ENCODE measurements at places on chromosomes 13 and 19.
A peak's percentile ranks its signal among the peaks of the same experiment; 100 is the strongest.

DNA sequence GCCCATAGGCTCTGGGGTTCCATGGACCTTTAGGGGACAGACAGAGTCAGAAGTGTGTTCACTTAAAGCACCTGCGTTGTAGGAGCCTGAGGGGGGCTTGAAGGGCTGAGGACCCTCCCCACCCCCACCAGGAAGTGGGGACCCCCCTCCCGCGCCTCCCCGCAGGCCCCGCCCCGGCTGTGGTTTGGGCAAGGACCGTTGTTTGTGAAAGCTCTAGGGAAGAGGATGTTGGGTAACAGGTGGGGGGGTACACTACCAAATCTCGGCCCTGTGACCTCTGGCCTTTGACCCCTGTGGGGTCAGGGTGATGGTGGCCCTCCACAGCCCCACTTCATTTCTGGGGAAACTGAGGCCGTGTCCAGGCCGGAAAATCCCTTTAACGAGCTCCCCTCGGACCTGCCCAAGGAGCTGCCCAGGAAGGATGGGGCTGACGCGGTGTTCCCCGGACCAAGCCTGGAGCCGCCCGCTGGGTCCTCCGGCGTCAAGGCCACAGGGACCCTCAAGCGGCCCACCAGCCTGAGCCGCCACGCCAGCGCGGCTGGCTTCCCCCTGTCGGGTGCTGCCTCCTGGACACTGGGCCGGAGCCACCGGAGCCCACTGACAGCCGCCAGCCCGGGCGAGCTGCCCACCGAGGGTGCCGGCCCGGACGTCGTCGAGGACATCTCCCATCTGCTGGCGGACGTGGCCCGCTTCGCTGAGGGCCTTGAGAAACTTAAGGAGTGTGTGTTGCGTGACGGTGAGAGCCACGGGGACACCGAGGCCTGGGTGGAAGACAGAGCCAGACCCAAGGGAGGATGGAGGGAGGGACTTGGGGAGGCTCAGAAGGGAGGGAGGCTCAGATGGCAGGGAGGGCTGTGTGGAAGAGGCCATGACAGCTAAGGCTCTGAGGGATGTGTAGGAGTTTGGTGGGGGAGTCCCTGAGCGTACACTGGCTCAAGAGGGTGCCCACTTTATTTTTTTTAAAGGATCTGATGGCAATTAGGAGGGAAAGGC lies 1.3 kb downstream of the ARHGAP45 start:
- no peak for DNase-seq

DNA sequence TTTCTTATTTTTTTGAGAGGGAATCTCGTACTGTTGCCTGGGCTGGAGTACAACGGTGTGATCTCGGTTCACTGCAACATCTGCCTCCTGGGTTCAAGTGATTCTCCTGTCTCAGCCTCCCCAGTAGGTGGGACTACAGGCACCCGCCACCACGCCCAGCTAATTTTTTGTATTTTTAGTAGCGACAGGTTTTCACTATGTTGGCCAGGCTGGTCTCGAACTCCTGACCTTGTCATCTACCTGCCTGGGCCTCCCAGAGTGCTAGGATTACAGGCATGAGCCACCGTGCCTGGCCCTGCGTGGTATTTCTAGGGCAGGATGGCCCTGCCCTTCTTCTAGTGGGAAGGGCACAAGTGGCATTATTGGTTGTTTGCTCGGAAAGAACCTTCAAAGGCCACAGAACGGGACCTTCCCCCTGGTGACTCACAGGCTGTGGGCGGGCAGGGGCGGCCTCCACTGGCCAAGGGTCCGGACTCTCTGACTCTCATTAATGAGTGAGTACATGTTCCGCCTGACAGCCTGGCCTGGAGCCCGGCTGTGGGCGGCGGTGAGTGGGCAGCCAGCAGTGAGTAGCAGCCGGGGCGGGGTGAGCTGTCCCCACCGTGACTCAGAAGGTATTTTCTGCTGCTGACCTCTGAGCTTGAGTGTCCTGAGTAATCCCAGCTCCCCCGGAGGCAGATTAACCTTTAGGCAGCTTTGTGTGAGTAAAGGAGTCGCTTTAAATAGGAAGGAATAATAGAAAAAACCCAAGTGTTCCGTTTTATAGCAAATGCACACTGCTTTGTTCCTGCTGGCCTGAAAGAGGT lies 5.1 kb downstream of the DOT1L start:
- peak; percentile 92 for DNase-seq

DNA sequence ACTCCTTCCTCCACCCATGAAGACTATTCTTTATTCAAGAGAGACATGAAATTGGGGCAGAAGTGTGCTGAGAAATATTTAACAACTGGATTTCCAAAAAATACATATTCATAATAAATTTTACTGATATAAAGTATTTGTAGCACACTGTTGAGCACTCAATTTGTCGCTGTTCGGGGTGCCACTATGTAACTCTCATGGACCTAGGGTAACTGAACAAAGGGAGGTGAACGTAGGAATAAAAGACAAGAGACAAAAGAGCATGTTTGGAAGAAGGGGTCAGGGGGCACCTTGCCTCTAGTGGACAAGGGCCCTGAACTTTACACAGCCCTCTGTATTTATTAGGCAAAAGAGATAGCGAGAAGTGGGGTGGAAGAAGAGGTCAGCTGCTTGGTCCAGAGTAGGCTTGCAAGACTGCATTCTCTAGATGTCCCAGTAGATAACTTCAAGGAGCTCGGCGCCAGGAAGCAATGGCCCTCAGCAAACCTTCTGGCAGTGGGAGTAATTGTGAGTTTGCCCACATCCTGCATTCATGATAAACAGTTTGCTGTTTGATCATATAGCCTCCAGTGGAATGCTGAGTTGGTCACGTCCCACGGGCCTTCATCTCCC lies 4.5 kb upstream of the ZNF175 start:
- DNase-seq, result no peak

DNA sequence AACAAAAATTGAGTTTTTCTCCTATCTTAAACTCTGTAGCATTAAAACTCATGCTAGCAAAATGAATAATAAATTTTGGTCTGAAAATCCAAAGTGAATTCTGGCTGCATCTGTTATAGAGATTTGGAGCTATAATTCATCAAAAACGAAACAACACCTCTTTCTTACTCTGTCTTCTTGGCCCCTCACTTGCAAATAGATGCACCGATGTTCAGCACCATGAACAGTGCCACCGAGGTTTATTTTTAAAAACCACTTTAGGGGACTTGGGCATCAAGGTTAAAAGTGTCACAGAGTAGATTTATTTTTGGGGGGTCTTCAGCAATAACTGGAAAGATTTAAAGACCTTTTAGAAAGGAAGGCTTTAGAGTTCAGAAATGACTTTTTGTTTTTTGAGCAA lies 26.1 kb upstream of the EID2 start:
- no peak for DNase-seq

DNA sequence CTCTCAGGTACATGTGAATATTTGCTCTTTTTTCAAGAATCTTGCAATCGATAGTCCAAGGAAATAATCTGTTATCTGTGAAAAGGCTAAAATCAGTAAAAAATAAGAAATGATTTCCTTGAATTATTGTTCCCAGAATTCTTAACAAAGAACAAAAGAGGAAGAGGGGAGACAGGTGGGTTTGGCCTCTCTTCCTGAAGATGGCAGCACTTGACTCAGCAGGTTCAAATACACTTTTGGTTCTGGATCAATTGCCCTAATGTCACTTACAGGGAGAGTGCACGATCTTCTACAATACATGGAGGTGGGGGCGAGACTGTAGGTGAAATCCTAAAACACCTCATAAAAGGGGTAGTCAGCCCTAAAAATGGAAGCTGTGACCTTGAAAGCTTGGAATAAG lies 358.7 kb downstream of the IRS2 start:
- no peak for DNase-seq

DNA sequence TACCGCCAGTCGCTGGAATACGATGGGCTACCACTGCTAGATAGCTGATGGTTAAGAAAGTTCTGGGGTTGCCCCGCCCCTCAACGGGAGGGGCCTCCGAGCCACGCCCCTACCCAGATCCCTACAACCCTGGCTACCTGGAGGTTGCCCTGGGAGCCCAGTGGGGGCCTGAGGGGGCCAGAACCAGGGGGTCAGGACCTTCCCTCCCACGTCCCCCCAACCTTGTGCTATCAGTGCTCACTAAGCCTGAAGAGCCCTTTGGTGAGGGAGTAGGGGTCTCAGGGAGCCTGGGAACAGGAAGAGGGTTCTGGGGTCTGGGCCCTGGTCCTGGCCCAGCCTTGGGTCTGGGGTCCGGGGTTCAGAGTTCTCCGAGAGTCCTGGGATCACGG lies 8.9 kb downstream of the OCEL1 start:
- DNase-seq, result no peak

DNA sequence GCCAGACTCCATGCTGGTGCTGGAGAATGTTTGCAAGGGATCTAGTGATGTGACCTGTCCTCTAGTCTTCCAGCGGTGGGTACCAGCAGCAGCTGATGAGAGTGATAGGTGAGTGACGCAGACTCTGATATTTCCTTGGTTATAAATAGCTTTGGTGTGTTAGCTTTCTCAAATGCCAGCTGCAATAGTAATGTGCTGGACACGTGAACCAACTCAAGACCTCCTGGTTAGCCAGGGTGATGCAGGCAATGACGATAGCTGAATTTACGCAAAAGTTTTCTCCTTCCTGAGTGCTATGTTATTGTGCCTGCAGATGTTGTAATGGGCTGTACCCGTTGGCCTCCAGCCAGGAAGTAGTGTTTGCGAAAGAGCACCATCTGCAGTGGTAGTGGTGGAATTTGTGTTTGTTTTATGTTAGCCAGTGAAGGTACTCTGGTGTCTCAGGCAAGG lies 129.5 kb downstream of the CYSLTR2 start:
- DNase-seq, result peak; percentile 88

- no peak for DNase-seq
Observed at GRCh38 chr19:12918253-12918652, 840 bp downstream of the SYCE2 start.

- DNase-seq, result no peak
Observed at GRCh38 chr13:102597029-102597961, 509 bp downstream of the TPP2 start.

- DNase-seq, result no peak
Observed at GRCh38 chr13:106850973-106851650, 283.2 kb upstream of the ARGLU1 start.

DNA sequence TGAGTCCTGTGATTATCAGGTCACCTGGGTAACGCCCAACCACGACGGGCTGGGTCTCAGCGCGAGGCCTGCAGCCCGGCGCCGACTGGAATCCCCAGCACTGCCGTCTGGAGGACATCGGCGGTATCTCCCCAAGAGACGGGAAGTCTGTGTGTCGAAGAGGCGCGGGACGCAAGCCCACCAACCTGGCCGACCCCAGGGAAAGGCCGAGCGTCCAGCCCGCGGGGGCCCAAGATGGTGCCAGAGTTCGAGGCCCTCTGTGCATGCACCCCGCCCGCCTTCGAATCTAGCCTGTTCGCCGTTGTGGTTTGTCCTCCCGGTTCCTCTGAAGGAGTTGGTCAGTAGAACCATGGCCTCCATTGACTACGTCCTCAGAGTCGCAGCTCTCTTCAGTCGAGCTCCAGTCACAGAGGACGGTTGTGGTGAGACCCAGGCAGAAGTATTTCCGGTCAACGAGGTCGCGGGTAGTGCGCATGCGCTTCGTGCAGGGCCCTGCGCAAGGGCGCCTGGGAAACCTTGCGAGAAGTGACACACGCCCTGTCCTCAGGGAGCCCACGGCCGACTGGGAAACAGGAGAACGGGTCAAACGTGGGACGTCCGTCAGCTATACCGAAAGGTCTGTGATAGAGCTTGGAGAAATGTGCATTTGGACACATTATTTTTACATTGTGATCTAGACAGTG lies 24.1 kb upstream of the PEG3 start:
- DNase-seq, result no peak

Data from BJ (cell line).